Motor neuron (in vitro differentiated cells): ENCODE measurements at places on chromosomes 6 and 20.
A peak's percentile ranks its signal among the peaks of the same experiment; 100 is the strongest.

DNA sequence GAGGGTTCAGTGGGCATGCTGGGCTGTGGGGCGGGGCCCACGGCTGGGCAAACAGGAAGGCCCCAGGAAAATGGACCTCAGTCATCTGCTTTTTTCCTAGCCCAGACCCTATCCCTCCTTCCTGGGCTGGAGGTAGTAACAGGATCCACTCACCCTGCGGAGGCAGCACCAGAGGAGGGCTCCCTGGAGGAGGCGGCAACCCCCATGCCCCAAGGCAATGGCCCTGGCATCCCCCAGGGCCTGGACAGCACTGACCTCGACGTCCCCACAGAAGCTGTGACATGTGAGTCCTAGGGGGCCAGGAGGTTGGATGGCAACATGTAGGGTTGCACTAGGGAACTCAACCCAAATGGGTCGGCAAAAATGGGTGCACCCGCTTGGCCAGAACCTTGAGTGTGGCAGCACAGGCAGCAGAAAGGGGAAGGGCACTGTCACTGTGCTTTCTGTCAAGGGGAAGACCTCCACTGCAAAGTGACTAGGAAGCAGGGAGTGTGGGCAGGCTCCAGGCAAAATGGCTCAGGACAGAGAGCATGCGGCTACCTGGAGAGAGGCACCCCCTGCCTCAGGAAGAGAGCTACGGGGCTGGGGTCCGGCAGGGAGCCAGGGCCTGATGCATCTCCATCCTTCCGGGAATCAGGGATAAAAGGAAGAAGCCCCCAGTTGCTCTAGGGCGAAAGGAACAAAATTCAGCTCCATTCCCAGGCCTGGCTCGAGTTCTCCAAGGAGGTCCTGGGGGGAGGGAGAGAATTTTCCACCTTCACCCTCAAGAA lies 7.9 kb downstream of the MDFI start:
- ATAC-seq: no peak

GRCh38 chr6:109767961-109768360 lies 76.9 kb downstream of the FIG4 start:
- no peak for ATAC-seq

GRCh38 chr6:51865996-51866395 lies 221.4 kb downstream of the PKHD1 start:
- ATAC-seq: no peak

GRCh38 chr6:142841915-142842314 lies 103.1 kb downstream of the HIVEP2 start:
- ATAC-seq: no peak

- ATAC-seq: no peak
Measured at GRCh38 chr6:44085219-44085618, 42.0 kb downstream of the MRPL14 start.

DNA sequence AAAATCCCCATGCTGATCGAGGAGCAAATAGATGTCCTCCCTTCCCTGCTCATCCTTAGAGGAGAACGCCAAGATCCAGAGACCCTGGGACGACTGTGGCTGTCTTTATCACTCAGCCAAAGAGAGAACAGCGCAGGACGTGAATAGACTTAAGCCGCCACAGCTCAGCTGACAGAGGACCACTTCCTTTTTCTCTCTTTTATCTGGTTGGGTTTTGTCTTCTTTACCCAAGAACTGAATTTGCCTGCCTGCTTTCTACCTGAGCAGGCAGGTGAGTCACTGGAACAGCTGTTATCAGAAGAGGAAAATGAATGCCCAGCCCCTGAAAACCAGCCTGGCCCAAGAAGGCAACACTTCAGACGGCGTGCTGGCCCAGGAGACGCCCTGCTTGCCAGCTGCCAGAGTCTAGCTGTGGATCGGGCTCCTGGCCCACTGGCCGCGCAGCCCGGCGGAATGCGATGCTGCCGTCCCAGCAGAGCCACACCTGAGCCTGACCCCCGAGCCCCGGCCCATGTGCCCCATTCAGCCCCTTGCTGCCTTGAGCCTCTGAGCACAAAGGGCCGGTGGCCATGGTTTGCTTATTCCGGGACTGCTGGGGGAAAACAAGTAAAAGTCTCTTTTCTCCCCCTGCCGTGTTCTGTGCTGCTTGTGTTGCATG lies 82.1 kb downstream of the TCP11 start:
- no peak for ATAC-seq

DNA sequence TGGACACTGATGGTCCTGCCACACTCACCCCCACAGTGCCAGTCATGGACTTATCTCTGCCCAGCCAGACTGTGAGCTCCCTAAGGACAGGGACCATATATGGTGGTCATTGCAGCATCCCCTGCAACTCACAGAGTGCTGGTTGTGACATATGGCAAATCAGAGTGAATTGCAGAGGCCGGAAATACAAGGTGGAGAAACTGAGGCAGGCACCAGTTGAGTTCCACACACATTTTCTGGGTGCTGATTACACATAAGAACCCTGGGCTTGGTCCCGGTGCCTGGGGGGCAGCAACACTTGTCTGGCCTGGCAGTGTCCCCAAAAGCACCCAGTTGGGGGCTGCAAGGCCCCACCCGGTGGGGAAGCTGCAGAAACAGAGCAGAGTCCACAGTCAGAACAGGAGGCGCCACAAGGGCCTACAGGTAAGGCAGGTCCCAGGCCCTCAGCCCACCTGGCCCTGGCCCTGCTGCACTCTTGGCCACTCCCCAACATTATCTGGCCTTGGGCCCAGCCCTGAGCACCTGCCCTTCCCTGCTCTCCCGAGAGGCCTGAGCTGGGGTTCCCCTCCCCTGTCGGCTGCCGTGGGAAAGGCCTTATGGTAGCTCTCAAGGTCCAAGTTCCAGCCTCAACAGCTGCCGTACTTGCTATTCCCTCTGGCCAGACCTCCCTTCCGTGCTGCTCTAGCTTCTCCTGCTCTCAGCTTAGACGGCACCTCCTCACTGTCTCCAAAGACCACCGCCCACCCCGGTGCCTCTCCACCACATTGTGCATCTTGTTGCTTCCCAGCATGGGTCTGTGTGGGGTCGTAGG lies 140.8 kb upstream of the PTPN1 start:
- ATAC-seq: no peak

DNA sequence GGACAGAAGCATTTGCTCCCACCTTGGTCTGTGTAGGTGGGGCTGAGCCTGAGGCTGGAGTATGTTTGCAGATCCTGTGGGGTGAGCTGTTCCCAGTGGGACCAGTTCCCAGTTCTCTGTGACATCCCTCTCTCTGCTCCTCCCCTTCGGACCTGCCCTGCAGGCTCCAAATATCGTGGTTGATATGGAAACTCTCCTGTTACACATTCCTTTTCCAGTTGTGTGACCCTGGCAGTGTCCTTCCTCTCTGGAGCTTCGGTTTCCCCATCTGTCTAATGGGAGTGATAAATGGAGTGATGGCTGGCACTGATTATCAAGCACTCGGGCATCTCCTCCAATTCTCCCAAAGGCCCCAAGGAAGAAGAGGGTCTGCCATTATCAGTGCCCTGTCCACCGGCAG lies 15.7 kb upstream of the TGM2 start:
- ATAC-seq: no peak

DNA sequence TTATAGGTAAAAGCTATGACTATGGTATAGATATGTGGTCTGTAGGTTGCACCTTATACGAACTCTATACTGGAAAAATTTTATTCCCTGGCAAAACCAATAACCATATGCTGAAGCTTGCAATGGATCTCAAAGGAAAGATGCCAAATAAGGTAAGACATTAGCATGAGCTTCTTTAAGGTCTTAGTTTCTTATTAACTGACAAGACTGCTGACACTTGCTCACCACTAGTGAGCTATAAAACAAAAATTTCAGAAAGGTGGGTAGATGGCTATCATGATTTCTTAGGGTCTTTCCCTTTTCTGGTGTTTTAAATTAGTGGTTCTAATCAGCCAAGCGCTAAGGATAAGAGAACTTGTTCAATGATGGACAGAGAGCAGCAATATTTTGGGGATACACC lies 21.9 kb downstream of the FAM217A start:
- no peak for ATAC-seq

DNA sequence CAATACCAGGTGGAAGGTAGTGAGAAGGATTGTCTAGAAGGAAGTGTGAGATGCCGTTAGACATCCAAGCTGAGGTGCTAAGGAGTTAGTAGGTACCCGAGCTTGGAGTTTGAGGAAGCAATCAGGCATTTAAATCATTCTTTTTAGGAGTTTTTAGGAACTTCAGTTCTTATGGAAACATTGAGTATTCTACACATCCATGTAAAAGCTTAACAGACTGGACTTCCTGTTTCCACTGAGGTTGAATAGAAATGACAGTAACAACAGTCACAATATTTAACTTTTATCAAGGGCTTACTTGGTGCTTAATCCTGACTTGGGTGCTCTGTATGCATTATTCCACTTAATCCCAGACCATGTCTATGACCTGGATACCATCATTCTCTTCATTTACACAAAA lies 136.4 kb downstream of the UST start:
- no peak for ATAC-seq

GRCh38 chr6:4466769-4467480 lies 309.3 kb upstream of the CDYL start:
- ATAC-seq: no peak

DNA sequence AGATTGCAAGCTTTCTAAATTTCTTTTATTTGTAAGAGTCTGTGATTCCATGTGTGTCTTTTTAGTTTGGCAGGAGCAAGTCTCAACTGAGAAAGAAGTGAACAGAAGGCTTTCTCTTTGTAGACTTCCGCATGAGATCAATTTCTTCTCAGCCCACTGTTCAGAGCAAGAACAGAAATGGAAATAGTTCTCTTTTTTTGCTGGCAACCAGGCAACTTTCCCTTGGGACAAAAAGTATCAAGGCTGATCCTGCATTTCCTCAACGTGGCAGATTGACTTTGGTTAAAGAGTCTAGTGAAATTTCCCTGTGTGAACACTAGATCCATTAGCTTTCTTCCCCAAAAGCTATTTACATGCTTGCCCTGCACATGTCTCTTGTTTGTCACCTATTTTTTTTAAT lies 46.8 kb upstream of the JAG1 start:
- ATAC-seq: no peak

DNA sequence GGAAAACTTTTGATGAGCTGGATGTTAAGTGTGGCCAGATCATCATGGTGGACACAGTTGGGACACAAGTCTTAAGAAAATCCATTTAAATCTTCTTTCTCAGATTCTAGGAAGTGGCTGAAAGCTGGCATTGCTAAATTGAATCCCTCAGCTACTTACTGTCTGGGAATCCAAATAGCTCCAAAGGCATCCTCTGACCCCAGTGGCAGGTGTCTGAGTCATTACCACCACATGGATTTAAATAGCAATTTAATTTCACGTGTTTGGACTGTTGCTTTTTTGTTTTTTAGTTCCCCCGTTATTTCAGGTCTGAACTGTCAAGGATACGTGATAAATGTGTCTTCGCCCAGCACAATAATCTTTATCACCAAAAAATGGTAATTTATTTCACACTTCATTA lies 33.2 kb upstream of the HDGFL1 start:
- no peak for ATAC-seq

- no peak for ATAC-seq
Measured at GRCh38 chr6:57305761-57306160, 11.7 kb upstream of the PRIM2 start.

DNA sequence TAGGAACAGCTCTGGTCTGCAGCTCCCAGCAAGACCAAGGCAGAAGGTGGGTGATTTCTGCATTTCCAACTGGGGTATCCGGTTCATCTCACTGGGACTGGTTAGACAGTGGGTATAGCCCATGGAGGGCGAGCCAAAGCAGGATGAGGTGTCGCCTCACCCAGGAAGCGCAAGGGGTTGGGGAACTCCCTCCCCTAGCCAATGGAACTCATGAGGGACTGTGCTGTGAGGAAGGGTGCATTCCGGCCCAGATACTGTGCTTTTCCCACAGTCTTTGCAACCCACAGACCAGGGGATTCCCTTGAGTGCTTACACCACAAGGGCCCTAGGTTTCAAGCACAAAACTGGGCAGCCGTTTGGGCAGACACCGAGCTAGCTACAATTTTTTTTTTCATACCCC lies 21.8 kb downstream of the HDDC2 start:
- ATAC-seq: no peak

GRCh38 chr6:88914180-88914579 lies 49.2 kb downstream of the RNGTT start:
- ATAC-seq: no peak

- ATAC-seq: peak; percentile 5
Measured at GRCh38 chr6:139882234-139882633, 507.8 kb upstream of the CITED2 start.

DNA sequence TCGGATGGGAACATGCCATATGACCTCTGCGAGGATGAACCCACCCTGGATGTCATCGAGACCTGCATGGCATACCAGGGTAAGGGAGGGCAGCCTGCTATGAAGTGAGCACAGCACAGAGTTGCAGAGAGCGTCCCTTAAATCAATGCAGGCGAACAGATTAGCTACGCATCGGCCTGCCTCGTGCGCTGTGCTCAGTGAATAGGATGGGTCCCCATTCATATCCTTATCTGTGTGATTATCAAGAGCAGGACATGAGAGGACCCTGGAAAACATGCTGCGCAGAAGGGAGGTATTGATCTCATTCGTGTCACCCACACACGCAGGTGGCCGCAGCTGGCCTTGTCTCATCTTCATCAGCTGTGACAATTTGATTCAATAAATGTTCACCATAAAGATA lies 25.6 kb upstream of the FAM83D start:
- no peak for ATAC-seq

DNA sequence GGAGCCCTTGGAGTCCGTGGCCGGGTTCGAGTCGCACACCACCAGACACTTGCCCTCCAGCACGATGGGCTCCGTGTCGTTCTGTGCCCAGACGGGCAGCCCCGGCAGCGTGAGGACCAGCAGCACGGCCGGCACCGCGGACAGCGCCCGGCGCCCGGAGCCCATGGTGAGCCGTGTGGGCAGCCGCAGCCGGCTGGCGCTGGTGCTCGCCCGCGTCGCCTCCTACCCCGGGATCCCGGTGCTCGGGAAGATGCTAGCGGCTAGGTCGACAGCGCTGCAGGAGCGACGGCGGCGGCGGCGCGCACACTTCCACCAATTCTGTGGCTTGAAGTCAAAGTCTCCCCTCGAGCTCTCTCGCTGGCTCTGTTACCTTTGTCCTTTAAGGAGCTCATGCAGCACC lies 1.3 kb downstream of the CBLN4 start:
- peak; percentile 80 for ATAC-seq

DNA sequence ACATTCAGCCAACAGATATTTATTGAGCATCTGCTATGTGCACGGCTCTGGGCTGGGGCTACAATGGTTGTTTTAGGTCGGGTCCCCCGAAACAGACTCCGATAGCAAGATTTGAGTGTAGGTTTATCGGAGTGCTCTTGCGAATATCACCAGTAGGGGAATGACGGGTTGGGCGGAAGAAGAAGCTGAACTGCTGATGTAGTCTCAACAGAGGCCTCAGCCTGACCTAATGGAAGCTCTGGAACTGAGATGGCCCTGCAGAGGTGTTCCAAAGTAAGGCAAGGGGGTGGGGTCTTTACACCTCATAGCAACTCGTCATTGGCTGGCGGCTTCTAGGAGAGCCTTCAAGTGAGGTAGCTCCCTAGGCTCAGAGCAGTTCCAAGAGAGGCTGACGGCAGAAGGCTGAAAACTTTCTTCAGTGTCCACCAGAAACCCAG lies 1.1 kb downstream of the L3MBTL1 start:
- no peak for ATAC-seq

DNA sequence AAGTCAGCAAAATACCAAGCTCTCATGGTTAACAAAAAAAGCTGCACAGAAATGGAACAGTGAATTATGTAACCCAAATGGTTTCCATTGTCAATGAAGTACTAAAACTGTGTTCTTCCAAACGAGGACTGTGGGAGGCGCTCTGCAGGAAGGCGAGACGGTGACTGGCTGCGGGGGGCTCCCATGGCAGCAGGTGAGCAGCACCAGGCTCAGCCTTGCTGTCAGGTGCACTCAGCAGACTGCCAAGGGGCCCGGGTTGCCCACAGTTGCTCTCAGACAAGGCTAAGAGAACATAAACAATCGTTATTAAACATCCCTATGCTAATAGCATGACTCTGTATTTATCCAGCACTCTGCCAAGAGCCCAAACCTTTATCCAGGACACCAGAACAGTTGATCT lies 630.3 kb upstream of the ARID1B start:
- no peak for ATAC-seq
